ENCODE measurements at places on chromosomes 7 and 10. TPM values are rescaled to one million over a fixed set of nuclear protein-coding genes. Genes with fewer than 3 reads are reported as not detected.

SKAP2 gene
- total RNA-seq, result 60.7 TPM

C10orf105 gene
- total RNA-seq, result not detected

SSC4D gene
- 0.71 TPM for total RNA-seq

BRI3 gene
- 67.6 TPM for total RNA-seq

MALRD1 gene
- total RNA-seq, result not detected

SOSTDC1 gene
- not detected for total RNA-seq

KEL gene
- total RNA-seq, result 0.23 TPM

Measured in LHCN-M2 (cell line).